ENCODE measurements at places on chromosomes 12 and 14.
A peak's percentile ranks its signal among the peaks of the same experiment; 100 is the strongest.

DNA sequence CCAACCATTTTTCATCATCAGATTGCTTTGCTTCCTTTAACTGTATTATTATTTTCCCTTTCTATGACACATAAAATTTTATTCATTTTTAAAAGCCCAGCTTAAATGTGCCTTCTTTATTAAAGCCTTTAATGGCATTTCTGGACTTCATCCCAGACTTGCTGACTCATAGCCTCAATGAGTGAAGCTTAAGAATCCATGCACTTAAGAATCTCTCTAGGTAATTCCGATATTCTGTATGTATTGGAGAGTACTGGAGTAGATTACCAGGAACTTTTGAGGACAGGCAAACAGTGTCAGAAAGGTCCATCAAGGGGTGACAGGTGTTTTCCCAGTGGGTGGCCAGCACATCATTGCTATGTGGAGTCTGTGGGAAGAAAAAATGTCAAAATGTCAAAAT is 107.9 kb downstream of the PTPRQ start:
- DNase-seq: no peak

- DNase-seq: no peak
Observed at GRCh38 chr14:53209370-53209769, 56.2 kb upstream of the DDHD1 start.

GRCh38 chr14:31950764-31951637 is 126.1 kb upstream of the ARHGAP5 start:
- DNase-seq: no peak

- DNase-seq: no peak
Observed at GRCh38 chr14:23123419-23123818, 4.4 kb upstream of the CEBPE start.

DNA sequence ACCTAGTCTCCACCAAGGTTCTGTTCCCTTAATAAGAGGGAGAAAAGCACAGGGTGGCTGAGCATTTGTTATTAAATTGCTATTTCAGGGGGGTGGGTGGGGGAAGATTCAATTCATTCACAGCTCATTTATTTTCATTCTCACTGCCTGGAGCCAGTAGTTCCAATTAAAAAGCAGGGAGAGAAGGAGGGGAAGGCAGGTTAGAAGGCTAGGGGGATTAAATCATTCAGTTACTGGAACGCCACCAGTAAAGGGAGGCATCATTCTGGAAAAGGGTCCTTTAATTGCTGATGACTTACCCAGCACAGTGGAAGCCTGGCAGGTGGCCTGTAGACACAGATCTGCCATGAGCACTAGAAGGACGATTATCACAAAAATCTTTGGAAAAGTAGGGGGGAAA is 47.4 kb downstream of the NIN start:
- no peak for DNase-seq

DNA sequence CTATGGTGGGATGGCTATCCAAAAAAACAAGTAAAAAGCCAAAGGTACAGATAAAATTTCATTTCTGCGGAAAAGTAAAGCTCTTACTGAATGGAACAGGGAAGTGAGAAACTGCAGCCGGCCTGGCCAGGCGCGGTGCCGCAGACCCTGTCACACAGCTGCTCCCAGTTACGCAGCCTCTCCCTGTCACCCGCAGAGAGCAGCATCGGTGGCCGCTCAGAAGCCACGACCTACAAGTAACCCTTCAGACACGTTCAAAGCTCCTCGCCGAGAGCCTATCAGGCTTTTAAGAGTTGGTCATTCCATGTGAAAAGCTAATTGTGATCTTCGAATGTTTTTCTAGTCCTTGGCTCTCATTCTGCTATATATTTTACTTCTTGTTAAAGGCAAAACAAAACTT is 11.0 kb upstream of the ANKLE2 start:
- DNase-seq: no peak

- DNase-seq: no peak
Observed at GRCh38 chr14:73233564-73233963, 3.7 kb upstream of the PAPLN start.

DNA sequence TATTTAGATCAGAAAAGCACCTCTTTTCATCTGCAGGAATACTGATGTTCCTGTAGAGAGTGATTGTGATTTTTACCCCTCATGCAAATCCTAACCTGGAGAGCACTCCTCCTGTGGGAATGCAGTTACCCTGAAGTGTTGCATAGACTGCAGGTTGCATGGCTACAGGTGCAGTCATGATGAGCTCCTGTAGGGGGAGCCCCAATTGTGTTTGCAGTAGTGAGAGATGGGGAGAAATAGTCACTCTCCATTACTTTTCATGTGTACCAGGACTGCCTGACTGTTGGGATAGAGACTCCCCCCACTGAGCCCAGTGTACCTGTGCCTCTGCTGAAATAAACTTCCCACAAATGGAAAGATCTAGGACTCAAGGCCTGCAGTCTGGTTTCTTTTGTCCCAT is 1086.5 kb downstream of the SLC6A15 start:
- DNase-seq: no peak

- DNase-seq: no peak
Observed at GRCh38 chr12:20985399-20985798, 145.6 kb upstream of the SLCO1B1 start.

GRCh38 chr12:55698241-55698955 is 9.3 kb downstream of the ITGA7 start:
- DNase-seq: no peak

- DNase-seq: no peak
Observed at GRCh38 chr12:71503579-71504391, 64.2 kb downstream of the LGR5 start.

DNA sequence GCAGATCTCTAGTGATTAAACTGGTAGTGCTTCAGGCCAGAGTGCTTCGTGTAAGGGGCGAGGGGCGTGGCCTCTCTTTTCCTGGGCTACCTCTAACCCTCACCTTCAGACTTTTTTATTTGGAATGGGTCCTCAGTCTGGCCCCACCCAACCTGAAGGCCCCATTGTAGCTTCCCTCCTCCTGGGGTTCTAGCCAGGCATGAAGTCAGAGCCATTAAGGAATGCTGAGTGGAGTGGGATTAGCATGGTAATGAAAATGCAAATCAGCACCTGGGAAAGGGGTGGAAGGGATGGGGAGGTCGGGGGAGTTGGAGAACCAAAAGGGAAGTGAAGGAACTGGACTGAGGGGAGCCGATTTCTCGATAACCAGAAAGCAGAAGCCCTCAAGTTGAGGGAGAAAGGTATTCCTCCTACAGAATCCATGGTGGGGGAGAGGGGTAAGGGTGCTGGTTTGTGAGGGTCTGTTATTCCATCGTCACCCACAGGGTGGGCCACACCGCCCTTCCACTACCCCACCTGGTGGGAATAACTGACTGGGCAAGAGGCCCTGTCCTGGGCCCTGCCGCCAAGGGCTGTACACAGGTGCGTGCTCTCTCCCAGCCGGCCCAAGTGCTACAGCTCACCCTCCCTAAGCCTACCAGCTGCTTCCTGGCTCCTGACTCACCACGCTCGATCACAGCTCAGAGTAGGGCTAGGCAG is 14.1 kb downstream of the ZFHX2 start:
- DNase-seq: no peak

DNA sequence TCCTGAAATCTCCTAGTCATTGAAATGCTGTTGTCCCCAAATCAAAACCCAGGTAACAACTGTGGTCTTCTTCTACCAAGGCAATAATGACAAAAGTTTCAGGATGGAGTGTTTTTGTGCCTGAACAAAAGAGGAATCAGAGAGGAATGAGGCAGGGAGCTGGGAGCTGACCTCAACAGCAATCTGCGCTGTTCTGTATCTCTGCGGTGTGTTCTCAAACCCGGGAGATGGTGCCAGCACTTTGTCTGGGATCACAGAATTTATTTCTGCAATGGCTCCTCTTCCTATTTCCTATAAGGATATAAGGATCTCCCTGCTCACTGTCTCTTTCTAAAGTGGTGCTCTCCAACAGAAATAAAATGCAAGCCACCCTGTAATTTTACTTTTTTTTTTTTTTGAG is 449 bp upstream of the GLT8D2 start:
- DNase-seq: no peak

GRCh38 chr14:97359341-97359740 is 562.2 kb downstream of the VRK1 start:
- DNase-seq: no peak

DNA sequence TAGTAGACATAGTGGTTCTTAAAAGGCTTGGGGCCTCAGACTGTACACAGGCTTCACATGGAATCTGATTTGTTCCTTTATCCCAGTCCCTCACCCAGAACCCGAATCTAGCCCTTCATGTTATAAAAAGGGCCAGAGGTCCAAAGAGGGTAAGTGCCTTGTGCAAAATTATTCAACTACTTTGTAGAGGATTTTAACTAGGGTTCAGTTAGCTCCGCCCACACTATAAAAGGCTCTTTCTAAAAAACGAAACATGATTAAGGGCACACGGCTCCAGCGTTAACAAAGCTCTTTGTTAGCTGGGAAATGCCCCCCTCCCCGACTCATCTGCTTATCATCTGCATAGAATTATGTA is 3.2 kb upstream of the SOCS2 start:
- no peak for DNase-seq

DNA sequence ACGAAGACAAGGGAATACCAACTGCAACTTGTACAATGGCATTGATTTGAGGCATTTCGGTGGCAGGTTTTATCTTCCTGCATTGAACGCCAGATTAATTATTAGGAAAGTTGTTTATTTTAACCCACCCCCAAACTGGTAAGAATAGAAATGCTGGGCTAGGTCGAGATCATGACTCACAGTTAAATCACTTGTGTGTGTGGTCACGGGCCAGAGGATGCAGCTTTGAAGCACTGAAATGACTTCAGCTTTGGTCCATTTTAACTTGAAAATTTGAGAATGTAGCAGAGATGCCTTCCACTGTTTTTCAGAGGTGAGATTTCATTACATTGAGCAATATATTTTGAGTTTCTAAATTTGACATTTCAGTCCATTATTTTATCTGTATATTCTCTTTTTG is 23.6 kb upstream of the KCNH3 start:
- DNase-seq: no peak

- no peak for DNase-seq
Observed at GRCh38 chr12:17992002-17992656, 97.9 kb downstream of the RERGL start.

- DNase-seq: no peak
Observed at GRCh38 chr12:130372936-130373335, 35.2 kb downstream of the PIWIL1 start.

GRCh38 chr12:103620395-103620794 is 33.3 kb downstream of the STAB2 start:
- no peak for DNase-seq

GRCh38 chr14:60884134-60884533 is 96.7 kb downstream of the TRMT5 start:
- no peak for DNase-seq

- DNase-seq: no peak
Observed at GRCh38 chr14:63322897-63323573, 4.3 kb upstream of the GPHB5 start.

DNA sequence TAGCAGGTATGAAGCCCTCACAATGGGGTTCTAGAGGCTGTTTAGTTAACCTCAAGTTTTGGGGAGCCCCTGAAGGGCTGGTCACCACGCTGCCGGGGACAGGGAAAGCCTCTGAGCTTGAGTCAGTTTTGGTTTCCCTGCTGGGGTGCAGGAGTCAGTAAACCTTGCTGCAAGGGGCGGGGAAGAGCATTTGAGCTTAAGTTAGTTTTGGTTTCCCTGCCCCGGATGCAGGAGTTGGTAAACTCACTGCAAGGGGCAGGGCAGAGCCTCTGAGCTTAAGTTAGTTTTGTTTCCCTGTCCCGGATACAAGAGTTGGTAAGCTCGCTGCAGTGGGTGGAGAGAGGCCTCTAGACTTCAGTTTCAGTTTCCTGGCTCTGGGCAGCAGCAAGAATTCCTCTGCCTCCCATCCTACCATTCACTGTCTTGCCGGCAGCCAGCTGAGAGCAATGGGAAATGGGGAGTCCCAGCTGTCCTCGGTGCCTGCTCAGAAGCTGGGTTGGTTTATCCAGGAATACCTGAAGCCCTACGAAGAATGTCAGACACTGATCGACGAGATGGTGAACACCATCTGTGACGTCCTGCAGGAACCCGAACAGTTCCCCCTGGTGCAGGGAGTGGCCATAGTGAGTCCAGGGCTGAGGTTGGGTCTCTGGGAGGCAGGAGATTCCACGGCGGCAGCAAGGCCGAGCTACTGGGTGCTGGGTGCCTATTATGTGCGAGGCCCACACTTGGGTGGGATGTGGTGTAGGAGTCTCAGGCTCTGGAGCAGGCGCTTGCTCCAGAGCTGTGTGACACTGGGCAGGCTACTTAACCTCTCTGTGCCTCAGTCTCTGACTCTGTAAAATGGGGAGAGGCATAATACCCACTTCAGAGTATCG is at the start of gene OAS2:
Gene OAS2, plus strand, starts transcription at position 357 of the 878 bp plus-strand sequence. Its CDS starts 90 bp downstream, at position 447.
- DNase-seq: peak; percentile 78

- DNase-seq: no peak
Observed at GRCh38 chr14:67538501-67538900, 5.4 kb downstream of the PLEKHH1 start.

DNA sequence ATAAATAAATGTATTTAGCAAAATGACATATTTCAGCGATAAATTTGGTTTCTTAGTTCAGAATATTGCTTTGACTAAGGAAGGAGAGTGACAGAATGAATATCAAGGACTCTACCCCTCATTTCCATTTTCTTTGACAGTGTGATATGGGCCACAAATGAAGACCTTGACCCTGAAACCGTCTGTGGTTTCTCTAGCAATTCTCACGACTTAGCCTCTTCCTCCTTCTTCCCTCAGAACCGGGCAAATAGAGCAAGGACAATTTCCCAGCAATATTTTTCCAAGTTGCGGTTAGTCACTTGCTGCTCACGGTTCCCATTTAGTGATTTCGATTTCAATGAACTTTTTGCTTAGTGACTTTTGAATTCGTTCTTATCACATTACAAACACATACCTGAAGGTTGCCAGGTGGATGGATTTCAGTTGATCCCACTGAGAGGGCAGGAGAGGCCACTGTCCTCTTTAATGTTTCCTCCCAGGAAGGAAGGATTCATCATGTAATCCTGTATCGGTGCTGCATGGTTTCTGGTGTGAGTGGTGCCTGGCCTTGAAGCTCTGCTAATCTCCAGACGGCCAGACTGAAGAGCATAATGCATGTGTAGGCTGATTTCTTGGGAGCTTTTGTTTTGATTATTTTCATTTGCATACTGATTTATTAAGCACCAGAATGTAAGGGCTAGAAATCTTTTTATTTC is 77.6 kb downstream of the CHST11 start:
- no peak for DNase-seq

DNA sequence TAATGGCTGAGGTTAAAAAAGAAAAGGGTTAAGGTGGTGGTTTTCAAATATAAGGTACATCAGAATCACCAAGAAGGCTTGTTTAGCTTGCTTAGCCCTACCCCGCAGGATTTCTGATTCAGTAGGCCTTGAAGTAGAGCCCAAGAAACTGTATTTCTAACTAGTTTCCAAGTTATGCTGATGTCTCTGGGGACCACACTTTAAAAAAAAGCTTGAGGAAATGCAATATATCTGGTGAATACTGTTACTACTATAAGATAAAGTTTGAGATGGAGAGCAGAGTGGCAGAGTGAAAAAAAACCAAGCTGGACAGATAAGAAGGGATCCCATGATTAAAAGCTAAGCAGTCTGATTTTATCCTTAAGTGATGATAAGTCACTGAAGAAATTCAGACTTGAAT is 18.3 kb upstream of the GXYLT1 start:
- no peak for DNase-seq

GRCh38 chr12:52539083-52539820 is 13.7 kb downstream of the KRT71 start:
- no peak for DNase-seq

Measured in activated CD4-positive, alpha-beta T cell treated with anti-CD3 and anti-CD28 coated beads, Interleukin-2, amount 50 U/mL, for 24 hours (primary cell).